ENCODE measurements at places on chromosomes 4 and X. TPM values are rescaled to one million over a fixed set of nuclear protein-coding genes. Genes with fewer than 3 reads are reported as not detected.

Gene DCLK2
- total RNA-seq = not detected

Gene ENPEP
- not detected for total RNA-seq

Gene TCEAL6
- not detected for total RNA-seq

Gene SLC10A6
- 0.25 TPM for total RNA-seq

Gene JADE3
- 0.26 TPM for total RNA-seq

Gene RAB39B
- 13.5 TPM for total RNA-seq

Gene PDGFRA
- not detected for total RNA-seq

Gene NMU
- total RNA-seq = not detected

Gene RPS6KA3
- total RNA-seq = 95.1 TPM

Gene CXorf49
- total RNA-seq = not detected

Gene GPR173
- total RNA-seq = 0.11 TPM

Gene OFD1
- total RNA-seq = 127 TPM

Gene GLRA3
- not detected for total RNA-seq

GRCh38 chrX:143580266-143580665 is 55.6 kb downstream of the SLITRK4 start:
- no peaks in the 10 kb centered on the region for H3K4me1 ChIP-seq
- H3K4me3 ChIP-seq = no peak overlapping the region
- H3K36me3 ChIP-seq = no peaks in the 10 kb centered on the region
- no peaks in the 10 kb centered on the region for H3K27me3 ChIP-seq

DNA sequence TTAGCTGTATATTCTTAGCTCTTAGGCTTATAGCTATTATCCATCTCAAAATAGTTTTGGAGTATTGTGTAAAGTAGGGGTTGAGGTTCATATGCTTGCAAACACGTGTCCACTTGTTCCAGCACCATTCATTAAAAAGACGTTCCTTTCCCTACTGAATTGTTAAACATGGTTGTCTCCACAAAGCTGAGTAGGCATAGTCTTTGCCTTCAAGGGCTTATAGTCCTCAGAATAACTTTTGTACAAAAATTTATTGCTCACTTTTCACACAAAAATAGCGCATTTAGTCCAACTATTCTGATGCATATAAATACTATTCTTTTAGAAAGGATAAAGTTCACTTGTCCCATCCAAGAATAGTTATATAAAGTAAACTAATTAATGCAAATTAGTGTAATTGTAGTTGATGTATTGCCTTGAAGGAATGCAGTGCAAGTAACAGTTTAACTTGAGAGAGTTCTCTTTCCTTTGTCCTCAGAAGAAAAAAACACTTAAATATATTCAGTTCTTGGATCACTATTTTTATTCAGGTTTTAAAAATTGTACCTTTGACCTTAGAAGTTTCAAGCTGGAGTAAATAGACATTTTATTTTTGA is 14.1 kb downstream of the LRIT3 start:
- no peak overlapping the region for H3K4me3 ChIP-seq
- no peaks in the 10 kb centered on the region for H3K4me1 ChIP-seq
- H3K27me3 ChIP-seq = no peaks in the 10 kb centered on the region
- no peak for DNase-seq

GRCh38 chr4:140092094-140092851 is 61.7 kb downstream of the MAML3 start:
- H3K4me1 ChIP-seq = peaks cover 55% of the 10 kb centered on the region
- DNase-seq = no peak
- no peaks in the 10 kb centered on the region for H3K36me3 ChIP-seq
- H3K4me3 ChIP-seq = peak overlapping the region; percentile 71
- peak overlapping the region; percentile 60 for H3K27ac ChIP-seq

- no peaks in the 10 kb centered on the region for H3K36me3 ChIP-seq
- H3K27me3 ChIP-seq = peaks cover 5% of the 10 kb centered on the region
- no peak for DNase-seq
- no peak overlapping the region for H3K4me3 ChIP-seq
- H3K27ac ChIP-seq = no peak overlapping the region
- no peaks in the 10 kb centered on the region for H3K4me1 ChIP-seq
These were observed 83.8 kb upstream of the BMPR1B start for GRCh38 chr4:94673961-94674360.

- H3K36me3 ChIP-seq = no peaks in the 10 kb centered on the region
- H3K4me3 ChIP-seq = no peak overlapping the region
- no peak for DNase-seq
These were observed 96.8 kb downstream of the PHEX start for GRCh38 chrX:22128961-22129360.

- H3K36me3 ChIP-seq = no peaks in the 10 kb centered on the region
- H3K27ac ChIP-seq = no peak overlapping the region
- H3K4me1 ChIP-seq = peaks cover 17% of the 10 kb centered on the region
These were observed 174.4 kb upstream of the BCOR start for GRCh38 chrX:40272141-40272540.

DNA sequence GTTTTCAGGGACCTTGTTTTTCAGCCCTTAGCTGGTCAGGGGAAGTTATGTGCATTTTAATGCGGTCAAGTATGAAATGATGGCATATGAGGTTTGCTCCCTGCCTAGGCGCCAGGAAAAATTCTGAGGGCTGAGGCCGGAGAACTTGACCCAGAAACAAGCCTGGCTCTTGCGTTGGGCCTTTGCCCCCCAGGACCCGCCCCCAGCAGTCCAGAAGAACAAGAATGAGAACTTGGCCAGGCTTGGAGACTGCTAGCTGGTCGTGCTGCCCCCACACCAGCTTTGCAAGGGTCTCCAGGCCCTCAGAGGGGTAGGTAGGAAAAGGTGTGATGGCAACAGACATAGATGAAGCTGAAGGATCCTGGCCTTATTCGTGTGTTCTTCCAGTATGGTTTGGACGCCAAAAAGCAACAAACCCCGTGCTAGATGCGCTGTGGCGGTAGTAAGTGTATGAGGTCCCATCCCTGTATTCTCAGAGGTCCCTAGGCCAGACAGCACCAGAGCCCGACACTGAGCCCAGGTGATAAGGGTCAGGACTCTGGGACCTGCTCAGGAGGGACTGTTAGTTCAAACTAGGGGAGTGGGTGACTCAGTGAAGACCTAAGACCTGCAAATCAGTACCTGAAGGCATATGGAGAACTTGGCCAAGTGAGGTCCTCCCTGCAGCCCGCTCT is 10.5 kb downstream of the NKX3-2 start:
- H3K27me3 ChIP-seq = peaks cover 79% of the 10 kb centered on the region
- no peak overlapping the region for H3K27ac ChIP-seq
- DNase-seq = no peak
- peaks cover 24% of the 10 kb centered on the region for H3K4me1 ChIP-seq
- H3K36me3 ChIP-seq = peaks cover 14% of the 10 kb centered on the region

DNA sequence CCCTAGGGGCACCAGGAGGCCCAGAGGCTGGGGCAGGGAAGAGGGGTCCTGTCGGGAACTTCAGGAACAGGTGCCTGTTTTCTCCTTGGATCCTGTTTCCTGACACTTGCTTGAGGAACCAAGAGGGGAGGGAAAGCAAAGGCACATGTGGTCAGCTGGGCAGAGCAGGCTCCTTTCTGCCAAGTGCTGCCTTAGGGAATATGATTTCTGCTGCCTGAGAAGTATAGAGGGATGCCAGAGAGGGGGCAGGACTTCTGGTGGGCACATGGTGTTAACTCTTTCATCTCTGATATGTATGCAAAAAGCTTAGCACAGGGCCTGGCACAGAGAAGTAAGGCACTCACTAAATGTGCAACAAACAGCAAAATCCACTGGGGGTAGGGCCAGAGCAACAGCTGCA is 51.2 kb upstream of the PJA1 start:
- no peak overlapping the region for H3K27ac ChIP-seq
- no peaks in the 10 kb centered on the region for H3K36me3 ChIP-seq
- DNase-seq = no peak
- no peaks in the 10 kb centered on the region for H3K27me3 ChIP-seq

GRCh38 chr4:181477591-181477990 is 765.6 kb upstream of the TENM3 start:
- H3K27me3 ChIP-seq = no peaks in the 10 kb centered on the region
- H3K4me1 ChIP-seq = no peaks in the 10 kb centered on the region
- H3K4me3 ChIP-seq = no peak overlapping the region
- DNase-seq = no peak
- H3K36me3 ChIP-seq = no peaks in the 10 kb centered on the region

DNA sequence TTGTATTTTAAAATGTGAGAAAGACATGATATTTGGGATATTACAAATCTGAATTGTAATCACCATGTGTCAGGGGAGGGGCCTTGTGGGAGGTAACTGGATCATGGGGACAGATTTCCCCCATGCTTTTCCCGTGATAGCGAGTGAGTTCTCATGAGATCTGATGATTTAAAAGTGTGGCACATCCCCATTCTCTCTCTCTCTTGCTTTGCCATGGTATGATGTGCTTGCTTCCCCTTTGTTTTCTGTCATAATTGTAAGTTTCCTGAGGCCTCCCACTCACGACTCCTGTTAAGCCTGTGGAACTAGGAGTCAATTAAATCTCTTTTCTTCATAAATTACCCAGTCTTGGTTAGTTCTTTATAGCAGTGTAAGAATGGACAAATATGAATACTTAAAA is 39.0 kb downstream of the CCDC158 start:
- peaks cover 23% of the 10 kb centered on the region for H3K27me3 ChIP-seq
- H3K36me3 ChIP-seq = peaks cover 5% of the 10 kb centered on the region
- no peak overlapping the region for H3K27ac ChIP-seq
- no peak for DNase-seq
- H3K4me1 ChIP-seq = no peaks in the 10 kb centered on the region

GRCh38 chr4:87382116-87382515 is 8.9 kb downstream of the HSD17B11 start:
- no peak overlapping the region for H3K4me3 ChIP-seq
- H3K4me1 ChIP-seq = peaks cover 37% of the 10 kb centered on the region
- DNase-seq = no peak
- no peak overlapping the region for H3K27ac ChIP-seq
- no peaks in the 10 kb centered on the region for H3K27me3 ChIP-seq

- no peak overlapping the region for H3K27ac ChIP-seq
- peaks cover 3% of the 10 kb centered on the region for H3K36me3 ChIP-seq
- no peak overlapping the region for H3K4me3 ChIP-seq
These were observed 1224.7 kb upstream of the TENM3 start for GRCh38 chr4:181018472-181018871.

GRCh38 chrX:11470250-11470974 is 177.2 kb downstream of the AMELX start:
- no peak overlapping the region for H3K4me3 ChIP-seq
- H3K27me3 ChIP-seq = peaks cover 8% of the 10 kb centered on the region
- no peak for DNase-seq
- no peak overlapping the region for H3K27ac ChIP-seq
- no peaks in the 10 kb centered on the region for H3K4me1 ChIP-seq

GRCh38 chr4:16072168-16072567 is 11.7 kb downstream of the PROM1 start:
- H3K27me3 ChIP-seq = peaks cover 17% of the 10 kb centered on the region

DNA sequence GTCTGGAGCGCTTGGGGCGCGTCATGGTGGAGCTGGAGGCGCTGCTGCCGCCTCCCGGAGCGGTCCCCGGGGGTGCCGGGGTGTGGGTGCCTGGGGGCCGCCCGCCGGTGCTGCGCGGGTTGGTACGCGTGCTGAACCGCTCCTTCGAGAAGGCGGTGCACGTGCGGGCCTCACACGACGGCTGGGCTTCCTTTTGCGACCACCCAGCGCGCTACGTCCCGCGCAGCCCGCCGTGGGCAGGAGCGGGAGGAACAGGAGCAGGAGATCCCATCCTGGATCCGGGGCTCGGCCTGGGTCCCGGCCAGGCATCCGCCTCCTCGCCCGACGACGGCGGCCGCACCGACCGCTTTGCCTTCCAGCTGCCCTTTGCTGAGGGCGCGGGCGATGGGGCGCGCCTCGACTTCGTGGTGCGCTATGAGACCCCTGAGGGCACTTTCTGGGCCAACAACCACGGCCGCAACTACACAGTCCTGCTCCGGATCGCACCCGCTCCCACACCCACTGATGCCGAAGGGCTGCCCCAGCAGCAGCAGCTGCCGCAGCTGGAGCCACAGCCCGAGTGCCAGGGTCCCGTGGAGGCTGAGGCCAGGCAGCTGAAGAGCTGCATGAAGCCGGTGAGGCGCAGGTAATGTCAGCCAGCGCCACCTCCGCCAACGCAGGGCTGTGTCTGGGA is 792 bp downstream of the PPP1R3F start:
- peak; percentile 29 for DNase-seq
- no peaks in the 10 kb centered on the region for H3K27me3 ChIP-seq
- peaks cover 17% of the 10 kb centered on the region for H3K4me1 ChIP-seq
- H3K36me3 ChIP-seq = no peaks in the 10 kb centered on the region
- H3K4me3 ChIP-seq = peak overlapping the region; percentile 82
- peak overlapping the region; percentile 91 for H3K27ac ChIP-seq

GRCh38 chrX:140123446-140123845 is 158.1 kb upstream of the CXorf66 start:
- no peak overlapping the region for H3K27ac ChIP-seq
- DNase-seq = no peak
- H3K27me3 ChIP-seq = peaks cover 9% of the 10 kb centered on the region
- no peak overlapping the region for H3K4me3 ChIP-seq
- H3K36me3 ChIP-seq = no peaks in the 10 kb centered on the region

- peaks cover 7% of the 10 kb centered on the region for H3K27me3 ChIP-seq
- peak overlapping the region; percentile 87 for H3K4me3 ChIP-seq
- H3K27ac ChIP-seq = peak overlapping the region; percentile 90
- no peak for DNase-seq
- no peaks in the 10 kb centered on the region for H3K36me3 ChIP-seq
These were observed 3.9 kb downstream of the SPON2 start for GRCh38 chr4:1168191-1169101.

GRCh38 chr4:123674762-123675465 is 278.3 kb downstream of the SPRY1 start:
- H3K4me3 ChIP-seq = no peak overlapping the region
- no peaks in the 10 kb centered on the region for H3K36me3 ChIP-seq
- peaks cover 1% of the 10 kb centered on the region for H3K4me1 ChIP-seq
- no peak overlapping the region for H3K27ac ChIP-seq

GRCh38 chr4:66357316-66357715 is 687.0 kb upstream of the EPHA5 start:
- H3K36me3 ChIP-seq = no peaks in the 10 kb centered on the region
- no peaks in the 10 kb centered on the region for H3K4me1 ChIP-seq
- no peak overlapping the region for H3K4me3 ChIP-seq
- no peak for DNase-seq
- no peak overlapping the region for H3K27ac ChIP-seq

- DNase-seq = no peak
- no peak overlapping the region for H3K27ac ChIP-seq
- H3K4me3 ChIP-seq = no peak overlapping the region
- no peaks in the 10 kb centered on the region for H3K27me3 ChIP-seq
These were observed 58.9 kb downstream of the PPM1K start for GRCh38 chr4:88225232-88226105.

GRCh38 chr4:81675791-81676393 is 204.2 kb upstream of the RASGEF1B start:
- H3K4me3 ChIP-seq = no peak overlapping the region
- H3K4me1 ChIP-seq = no peaks in the 10 kb centered on the region
- no peaks in the 10 kb centered on the region for H3K36me3 ChIP-seq
- no peaks in the 10 kb centered on the region for H3K27me3 ChIP-seq

- no peak overlapping the region for H3K27ac ChIP-seq
- peaks cover 4% of the 10 kb centered on the region for H3K27me3 ChIP-seq
- H3K4me1 ChIP-seq = no peaks in the 10 kb centered on the region
- H3K36me3 ChIP-seq = no peaks in the 10 kb centered on the region
- H3K4me3 ChIP-seq = no peak overlapping the region
These were observed 41.9 kb downstream of the BMP15 start for GRCh38 chrX:50952406-50952805.
